T-helper 2 cell (primary cell): ENCODE measurements at places on chromosomes 11 and 22.
A peak's percentile ranks its signal among the peaks of the same experiment; 100 is the strongest.

GRCh38 chr11:10646005-10646404, 47.5 kb downstream of the IRAG1 start:
- DNase-seq, result no peak

- no peak for DNase-seq
These were observed 68.2 kb downstream of the FBXO7 start for GRCh38 chr22:32542677-32543357.

DNA sequence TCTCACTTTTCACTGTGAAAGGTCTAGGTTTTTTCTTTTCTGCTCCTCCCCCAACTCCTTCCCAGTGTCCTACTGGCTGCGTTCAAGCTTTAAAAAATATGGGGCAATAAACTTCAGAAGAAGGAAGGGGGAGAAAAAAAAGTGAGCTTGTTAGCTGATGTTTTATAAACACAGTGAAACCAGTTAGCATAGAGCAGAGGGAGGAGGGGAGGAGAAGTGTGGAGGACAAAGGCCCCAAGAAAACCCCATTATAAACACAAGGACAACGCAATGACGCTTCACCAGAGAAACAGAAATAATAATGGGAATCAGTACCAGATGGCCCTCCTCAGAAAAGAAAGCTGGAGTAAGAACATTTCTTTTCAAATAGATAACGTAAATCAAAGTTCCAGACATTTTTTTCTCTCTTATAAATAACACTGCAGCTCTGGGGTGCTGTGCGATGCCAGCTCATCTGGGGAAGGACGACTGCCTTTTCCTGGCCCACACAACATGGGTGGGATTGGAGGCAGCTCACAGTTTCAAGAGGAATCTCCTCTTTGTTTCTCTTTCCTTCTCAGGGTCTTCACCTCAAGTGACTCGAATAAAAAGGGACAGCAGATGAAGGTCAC, 235.4 kb upstream of the NARS2 start:
- DNase-seq, result no peak

DNA sequence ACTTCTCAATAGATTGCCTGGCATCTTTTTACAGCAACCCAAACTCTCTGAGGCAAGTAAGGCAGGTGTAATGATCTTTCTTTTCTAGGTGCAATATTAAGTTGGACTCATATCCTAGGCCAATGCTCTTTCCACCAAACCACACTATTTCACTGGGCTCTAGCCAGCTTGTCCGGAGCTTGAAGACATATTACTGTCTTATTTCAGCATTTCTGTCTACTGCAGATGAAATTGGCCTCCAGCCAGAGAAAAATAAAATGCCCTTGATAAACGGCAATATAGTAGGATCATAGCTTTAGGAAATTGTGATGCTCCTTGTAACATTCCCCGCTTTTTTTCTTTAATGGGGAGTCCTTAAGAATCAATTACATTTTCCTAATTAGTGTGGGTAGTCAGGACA, 48.1 kb downstream of the SPON1 start:
- DNase-seq, result no peak

GRCh38 chr11:115616971-115617370, 112.8 kb upstream of the CADM1 start:
- no peak for DNase-seq

DNA sequence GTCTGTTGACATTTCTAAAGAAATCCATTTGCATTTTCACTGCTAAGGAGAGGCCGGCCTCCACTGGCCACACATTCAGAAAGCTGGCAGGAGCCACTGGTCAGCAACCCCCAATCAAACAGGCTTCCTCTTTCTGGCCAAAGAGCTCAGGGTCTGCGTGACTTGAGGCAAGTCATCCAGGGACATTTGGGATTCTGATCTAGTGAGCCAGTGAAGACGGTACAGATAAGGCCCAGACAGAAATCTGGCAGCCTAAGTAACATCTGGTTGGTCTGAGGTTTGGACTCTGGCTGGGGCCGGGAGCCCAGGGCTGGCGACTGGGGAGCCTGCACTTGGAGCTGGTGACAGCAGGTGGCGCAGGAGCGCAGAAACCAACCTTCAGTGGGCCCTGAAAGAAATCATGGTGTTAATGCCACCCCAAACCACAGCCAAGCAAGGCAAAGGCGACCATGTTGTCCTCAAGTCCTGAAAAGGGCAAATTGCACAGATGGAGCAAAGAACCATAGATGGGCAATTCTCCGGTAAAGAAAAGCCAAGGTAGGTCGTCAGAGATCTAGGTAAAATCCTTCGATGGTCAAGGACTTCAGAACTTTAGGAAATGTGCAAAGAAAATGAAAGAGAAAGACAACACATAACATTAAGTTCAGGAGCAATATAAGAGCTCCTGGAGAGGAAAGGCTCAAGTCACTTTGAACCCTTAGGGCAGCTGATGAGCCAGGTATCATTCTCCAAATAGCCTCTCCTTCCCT, 99.4 kb upstream of the BLID start:
- DNase-seq, result peak; percentile 23

DNA sequence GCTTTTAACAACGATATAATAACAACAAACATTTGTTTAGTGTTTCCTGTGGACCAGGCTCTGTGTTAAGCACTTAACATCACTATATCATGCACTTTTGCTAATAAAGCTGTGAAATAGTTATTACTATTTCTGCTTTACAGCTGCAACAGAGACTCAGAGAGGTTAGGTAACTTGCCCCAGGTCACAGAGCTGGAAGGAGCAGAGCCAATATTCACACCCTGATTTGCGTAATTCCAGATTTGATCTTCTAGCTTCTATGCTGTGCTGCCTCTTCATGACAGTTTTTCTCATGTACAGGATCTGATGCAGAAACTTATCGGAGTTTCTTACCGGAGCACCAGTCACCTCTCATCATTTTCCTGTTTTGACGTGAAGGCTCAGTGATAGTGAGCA, 33.6 kb upstream of the EHF start:
- no peak for DNase-seq

DNA sequence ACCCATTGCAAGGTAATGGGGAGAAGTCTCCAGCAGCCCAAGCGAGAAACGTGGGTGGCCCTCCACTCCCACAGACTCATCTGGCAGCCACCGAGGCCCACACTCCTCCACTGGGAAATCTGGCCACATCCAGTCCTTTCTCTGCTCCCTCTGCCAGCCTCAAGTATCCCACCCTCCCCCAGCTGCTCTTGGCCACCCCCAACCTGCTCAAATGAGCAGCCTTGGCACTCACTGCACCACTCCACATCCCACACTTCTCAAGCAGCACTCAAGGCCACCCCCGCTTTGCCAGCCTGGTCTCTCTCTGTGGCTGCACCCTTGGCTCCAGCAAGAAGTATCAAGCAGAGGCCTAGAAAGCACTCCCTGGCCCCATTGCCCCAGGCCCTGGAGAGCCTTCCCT, 28.2 kb downstream of the SLC22A12 start:
- DNase-seq, result no peak

DNA sequence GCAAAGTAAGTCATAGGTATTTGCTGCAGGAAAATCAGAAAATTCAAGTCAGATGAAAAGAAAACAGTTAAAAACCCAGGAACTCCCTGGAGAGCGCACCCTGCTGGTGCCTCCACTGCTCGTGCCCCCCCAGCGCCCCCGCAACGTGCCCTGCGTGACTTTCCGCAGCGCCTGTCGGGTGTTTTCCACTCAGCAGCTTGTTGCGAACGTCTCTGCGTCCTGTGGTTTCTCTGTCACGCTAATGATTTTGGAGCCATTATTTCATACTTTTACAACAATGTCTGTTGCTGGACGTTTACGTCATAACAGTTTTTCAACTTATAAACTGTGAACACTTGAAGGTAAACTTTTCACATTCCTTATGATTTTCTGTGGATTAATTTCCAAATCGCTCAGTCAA, 5.0 kb downstream of the CRELD2 start:
- DNase-seq, result no peak

GRCh38 chr11:8351223-8351622, 87.5 kb upstream of the LMO1 start:
- DNase-seq, result no peak

- DNase-seq, result no peak
These were observed 1.6 kb downstream of the CD59 start for GRCh38 chr11:33734441-33735270.

- DNase-seq, result no peak
These were observed 123.0 kb downstream of the CSNK2A3 start for GRCh38 chr11:11230087-11230486.

- no peak for DNase-seq
These were observed 431 bp downstream of the SLC37A2 start for GRCh38 chr11:125063429-125064043.

DNA sequence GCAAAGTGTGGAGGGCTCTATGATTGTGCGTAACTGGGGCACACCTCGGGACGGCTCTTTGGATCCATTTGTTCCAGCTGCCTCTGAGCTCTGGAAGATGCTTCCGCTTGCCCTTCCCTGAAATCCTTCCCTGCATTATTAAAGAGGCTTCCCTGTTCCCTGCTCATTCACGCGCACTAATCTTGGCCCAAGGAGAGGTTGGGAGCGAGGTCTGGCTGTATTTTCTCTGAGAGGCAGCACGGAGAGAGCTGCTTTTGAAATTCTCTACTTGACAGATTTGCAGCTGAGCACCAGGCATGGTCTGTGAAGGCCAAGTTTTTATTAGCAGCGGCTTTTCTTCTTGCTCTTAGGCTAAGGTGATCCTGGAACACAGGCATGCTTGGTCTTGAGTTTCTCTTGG, 94.8 kb upstream of the NTM start:
- no peak for DNase-seq

DNA sequence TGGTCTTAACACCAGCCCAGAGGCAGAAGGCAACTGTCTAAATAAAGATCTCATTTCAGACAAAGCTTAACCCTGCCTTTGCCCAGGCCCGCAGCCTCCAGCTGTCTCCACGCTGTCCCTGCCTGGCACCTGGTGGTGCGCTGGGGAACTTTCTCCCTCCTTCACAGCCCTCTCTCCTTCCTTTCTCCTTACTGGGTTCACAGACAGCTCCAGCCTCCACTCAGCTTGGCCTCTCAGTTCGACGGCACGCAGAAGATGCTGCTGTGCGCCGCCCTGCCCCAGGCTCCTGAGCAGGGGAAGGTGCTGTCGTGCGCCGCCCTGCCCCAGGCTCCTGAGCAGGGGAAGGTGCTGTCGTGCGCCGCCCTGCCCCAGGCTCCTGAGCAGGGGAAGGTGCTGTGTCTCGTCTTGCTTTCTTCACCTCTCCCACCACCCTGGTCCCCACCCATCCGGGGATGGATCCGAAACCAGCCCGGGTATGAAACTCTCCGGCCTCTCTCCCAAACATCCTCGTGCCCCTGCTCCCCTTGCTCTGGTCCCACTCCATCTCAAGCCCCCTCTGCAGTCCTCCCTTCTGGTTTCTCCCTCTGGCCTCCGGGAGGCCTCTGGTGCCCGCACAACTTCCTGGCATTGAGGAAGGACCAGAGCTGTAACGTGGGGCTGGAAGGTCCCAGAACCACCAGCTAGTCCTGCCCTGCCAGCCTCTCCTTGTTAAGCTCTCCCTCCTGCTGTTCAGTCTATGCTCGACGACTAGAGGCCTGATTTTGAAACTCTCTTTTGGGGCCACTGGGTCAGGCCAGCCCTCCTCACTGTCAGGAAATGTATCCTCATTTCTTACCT, 22.9 kb upstream of the JAM3 start:
- DNase-seq, result no peak

GRCh38 chr11:64289002-64289564, 2.0 kb upstream of the KCNK4 start:
- no peak for DNase-seq

DNA sequence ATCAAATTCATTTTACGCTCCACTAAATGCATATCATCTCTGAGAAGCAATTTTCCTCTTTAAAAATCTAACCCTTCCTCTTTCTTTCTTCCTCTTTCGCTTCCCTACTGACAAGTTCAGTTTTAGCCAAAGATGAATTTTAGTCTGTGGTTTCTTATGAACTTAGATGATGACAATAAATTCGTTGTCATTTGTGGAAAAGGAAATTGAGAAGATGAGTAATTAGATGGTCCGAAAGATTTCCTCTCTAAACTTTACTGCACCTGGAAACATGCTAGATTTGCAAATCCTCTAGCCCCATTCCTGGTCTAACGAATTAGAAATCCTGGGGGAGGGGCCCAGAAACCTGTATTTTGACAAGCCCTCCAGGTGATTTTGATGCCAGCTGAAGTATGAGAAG, 855.4 kb upstream of the CHORDC1 start:
- no peak for DNase-seq

DNA sequence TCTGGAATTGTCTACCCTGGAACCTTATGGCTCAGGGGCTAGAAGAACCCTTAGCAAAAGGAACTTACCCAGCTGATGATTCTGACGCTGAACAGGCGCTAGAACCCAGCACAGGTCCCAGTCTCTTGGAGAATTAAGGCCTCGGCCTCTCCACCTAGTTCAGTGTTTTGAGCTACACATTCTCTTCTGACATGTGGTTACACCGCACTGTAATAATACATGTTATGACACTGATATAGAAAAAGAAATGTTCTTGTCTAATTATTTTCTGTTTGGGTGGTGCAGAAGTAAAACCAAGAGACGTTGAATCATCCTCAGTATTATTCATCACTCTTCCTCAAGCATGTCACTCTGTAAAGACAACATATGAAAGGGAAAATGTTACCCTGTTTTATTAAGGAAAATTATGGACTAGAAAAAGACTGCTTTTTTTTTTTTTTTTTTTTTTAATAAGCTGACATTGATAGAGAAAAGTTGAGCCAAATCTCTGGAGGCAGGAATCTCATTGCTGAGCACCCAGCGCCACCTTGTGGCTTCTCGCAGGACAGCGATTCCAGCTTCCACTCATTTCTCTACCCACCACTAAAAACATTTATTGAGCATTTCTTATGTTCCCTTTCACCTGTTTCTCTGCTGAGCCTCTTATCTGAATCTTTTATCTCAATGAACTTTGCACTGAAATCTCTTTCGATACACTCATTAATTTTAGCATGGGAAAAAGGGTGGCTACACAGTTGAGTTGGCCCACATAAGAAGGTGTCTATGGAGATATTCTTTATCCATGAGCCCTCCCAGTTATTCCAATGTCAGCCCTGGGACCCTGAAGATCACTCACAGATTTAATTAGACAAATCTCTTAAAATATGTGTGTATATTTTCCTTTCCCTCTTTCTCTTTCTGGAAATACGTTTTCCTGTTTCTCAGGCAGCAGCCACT, 12.6 kb upstream of the APLNR start:
- peak; percentile 18 for DNase-seq

DNA sequence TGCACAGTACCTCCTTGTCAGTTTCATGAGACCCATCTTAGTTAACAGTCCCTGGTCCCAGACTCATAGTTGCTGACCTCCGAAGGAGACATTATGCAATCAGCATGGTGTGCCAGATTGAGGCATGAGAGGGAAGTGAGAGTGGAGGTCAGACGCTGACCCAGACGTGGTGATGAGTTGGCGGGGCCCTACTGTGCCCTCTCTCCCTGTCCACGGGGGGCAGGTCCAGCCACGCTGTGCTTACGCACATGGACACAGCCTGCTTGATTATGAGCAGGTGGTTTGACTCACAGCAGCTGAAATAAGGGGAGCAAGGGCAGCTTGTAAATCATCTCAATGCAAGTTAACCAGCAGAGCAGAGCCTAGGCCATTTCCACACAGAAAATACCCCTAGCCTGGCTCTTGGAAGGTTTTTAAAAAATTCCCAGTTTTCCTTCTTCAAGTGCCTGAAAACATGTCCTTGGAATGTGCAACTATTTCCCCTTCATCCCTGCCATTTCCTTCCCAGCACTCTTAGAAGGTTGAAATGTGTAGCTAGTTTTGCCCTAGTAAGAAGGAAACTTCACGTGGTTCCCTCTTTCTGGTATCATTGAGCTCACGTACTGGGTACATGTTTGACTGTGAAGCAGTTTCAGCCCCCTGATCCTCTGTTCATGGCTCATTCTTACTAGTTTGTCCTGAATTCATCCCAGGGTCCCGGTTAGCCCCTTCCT, 122.6 kb upstream of the SORL1-AS1 start:
- DNase-seq, result no peak

GRCh38 chr22:29458551-29458950, 20.2 kb downstream of the RFPL1 start:
- DNase-seq, result no peak

GRCh38 chr11:113293936-113294335, 20.4 kb upstream of the TTC12 start:
- no peak for DNase-seq
